ENCODE measurements at places on chromosomes 12 and 14. TPM values are rescaled to one million over a fixed set of nuclear protein-coding genes. Genes with fewer than 3 reads are reported as not detected.

Gene USP15
- 38.5 TPM for total RNA-seq

GRCh38 chr14:95252219-95252618 is 67.5 kb downstream of the CLMN start:
- no peaks in the 10 kb centered on the region for H3K27me3 ChIP-seq
- no peaks in the 10 kb centered on the region for H3K36me3 ChIP-seq
- no peaks in the 10 kb centered on the region for H3K4me1 ChIP-seq
- no peak for DNase-seq
- no peak overlapping the region for H3K27ac ChIP-seq
- no peak overlapping the region for H3K4me3 ChIP-seq

DNA sequence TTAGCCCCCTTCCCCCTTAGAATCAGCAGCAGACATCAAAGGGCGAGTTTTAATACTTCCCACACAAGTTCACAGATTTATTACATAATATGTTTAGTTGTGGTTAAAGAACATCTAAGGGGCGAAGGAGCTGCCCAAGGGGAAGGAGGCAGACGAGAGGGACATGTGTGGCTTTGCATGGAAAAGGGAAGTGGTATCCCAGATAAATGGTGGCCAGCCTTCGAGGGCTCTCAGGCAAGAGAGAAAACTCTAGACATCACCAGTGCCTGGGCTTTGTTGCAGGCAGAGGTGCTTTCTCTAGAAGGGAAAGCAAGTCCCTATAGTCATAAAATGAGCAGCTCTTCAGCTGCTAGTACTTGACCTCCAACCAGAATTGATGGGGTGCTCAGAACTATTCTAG is 121.2 kb downstream of the CACNA1C start:
- H3K4me1 ChIP-seq: no peaks in the 10 kb centered on the region
- H3K4me3 ChIP-seq: no peak overlapping the region
- no peaks in the 10 kb centered on the region for H3K27me3 ChIP-seq
- H3K36me3 ChIP-seq: no peaks in the 10 kb centered on the region
- DNase-seq: no peak

DNA sequence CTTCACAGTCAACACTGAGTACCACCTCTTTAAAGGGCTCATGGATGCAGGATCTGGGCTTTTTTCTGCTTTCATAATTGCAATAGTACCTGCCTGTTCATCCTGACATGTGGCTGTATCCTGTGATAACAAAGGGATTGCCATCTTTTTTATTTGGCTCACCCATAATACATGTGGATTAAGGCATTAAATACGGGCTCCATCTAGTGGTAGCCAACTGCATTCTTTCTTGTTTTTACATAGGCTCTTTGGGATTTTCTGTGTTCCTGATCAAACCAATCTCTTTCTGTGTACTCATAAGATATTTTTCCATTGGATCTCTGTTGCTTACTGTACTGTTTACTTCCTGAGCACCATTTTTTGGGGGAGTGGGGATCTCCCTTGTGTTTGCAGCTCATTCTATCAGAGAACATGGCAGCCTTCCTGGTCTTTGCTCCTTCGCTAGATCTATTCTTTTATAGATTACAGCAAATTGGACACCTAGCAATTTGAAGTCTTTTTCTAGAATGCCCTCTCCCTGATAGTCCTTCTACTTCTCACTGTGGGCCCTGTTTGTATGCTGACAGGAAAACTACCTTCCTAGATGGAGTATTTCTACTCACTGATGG is 723.4 kb upstream of the MDGA2 start:
- no peaks in the 10 kb centered on the region for H3K36me3 ChIP-seq
- H3K27ac ChIP-seq: no peak overlapping the region
- no peak for DNase-seq
- no peak overlapping the region for H3K4me3 ChIP-seq

- no peaks in the 10 kb centered on the region for H3K27me3 ChIP-seq
- H3K4me3 ChIP-seq: no peak overlapping the region
- no peaks in the 10 kb centered on the region for H3K4me1 ChIP-seq
- H3K27ac ChIP-seq: no peak overlapping the region
- no peak for DNase-seq
These were observed 248.5 kb upstream of the PDE3A start for GRCh38 chr12:20119596-20120402.

Gene DIO3
- total RNA-seq: 6.4 TPM

GRCh38 chr12:89935850-89936249 is 227.2 kb upstream of the ATP2B1 start:
- no peak overlapping the region for H3K27ac ChIP-seq
- H3K36me3 ChIP-seq: no peaks in the 10 kb centered on the region
- DNase-seq: no peak
- H3K4me3 ChIP-seq: no peak overlapping the region

DNA sequence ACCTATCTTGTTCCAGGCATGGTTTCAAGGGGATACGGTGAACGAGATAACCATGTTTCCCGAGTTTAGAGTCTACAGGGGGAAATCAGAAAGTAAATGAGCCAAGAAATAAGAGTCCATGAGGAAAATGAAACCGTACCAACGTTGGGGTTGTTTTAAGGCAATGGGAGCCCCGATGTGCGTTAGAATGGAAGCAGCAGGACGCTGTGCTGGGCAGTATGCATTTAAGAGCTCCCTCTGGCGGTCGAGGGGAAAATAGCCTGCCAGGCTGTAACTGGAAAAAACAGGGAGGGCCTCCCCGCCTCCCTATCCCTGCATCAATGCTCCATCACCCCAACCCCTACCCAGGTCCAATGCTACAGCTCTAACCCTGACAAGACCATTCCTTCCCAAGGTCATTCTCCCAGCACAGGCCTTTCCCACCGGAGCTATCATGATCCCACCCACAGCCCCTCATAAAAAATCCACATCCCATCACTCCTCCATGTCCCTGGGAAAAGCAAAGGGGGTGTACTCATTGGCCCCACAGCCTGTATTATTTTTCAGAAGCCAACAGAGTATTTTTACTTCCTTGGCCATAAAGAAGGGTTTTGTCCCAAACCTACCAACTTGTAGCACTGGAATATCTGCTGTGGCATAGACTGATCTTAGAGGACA is 226.3 kb upstream of the NOS1 start:
- no peaks in the 10 kb centered on the region for H3K27me3 ChIP-seq
- H3K27ac ChIP-seq: no peak overlapping the region
- DNase-seq: peak; percentile 63
- no peaks in the 10 kb centered on the region for H3K36me3 ChIP-seq
- H3K4me3 ChIP-seq: no peak overlapping the region
- no peaks in the 10 kb centered on the region for H3K4me1 ChIP-seq

Data from right lobe of liver (tissue), 6 donors.